ENCODE measurements at places on chromosomes 5 and 9. TPM values are rescaled to one million over a fixed set of nuclear protein-coding genes. Genes with fewer than 3 reads are reported as not detected.
A peak's percentile ranks its signal among the peaks of the same experiment; 100 is the strongest.

GBGT1 gene
- total RNA-seq = 10.8 TPM

IFNB1 gene
- not detected for total RNA-seq

IL13 gene
- total RNA-seq = not detected

ZNF366 gene
- total RNA-seq = 9.1 TPM

RGS7BP gene
- total RNA-seq = 2.0 TPM

MIER3 gene
- total RNA-seq = 12.6 TPM

C9orf57 gene
- not detected for total RNA-seq

EIF4EBP3 gene
- total RNA-seq = 11.5 TPM

ABITRAM gene
- 7.4 TPM for total RNA-seq

CCDC152 gene
- total RNA-seq = 2.7 TPM

LTC4S gene
- total RNA-seq = 13.9 TPM

CDX1 gene
- total RNA-seq = not detected

DRD1 gene
- 0.15 TPM for total RNA-seq

PAEP gene
- not detected for total RNA-seq

GRCh38 chr9:89679016-89679415, 74.2 kb downstream of the GADD45G start:
- no peak for DNase-seq

- DNase-seq = no peak
Observed at GRCh38 chr5:18379189-18379588, 744.9 kb downstream of the TAF11L14 start.

GRCh38 chr9:115208501-115208900, 90.5 kb upstream of the TNC start:
- DNase-seq = no peak

GRCh38 chr5:94545870-94546625, 72.4 kb downstream of the KIAA0825 start:
- DNase-seq = no peak

GRCh38 chr9:115116421-115117284, 1.3 kb downstream of the TNC start:
- no peak for DNase-seq

DNA sequence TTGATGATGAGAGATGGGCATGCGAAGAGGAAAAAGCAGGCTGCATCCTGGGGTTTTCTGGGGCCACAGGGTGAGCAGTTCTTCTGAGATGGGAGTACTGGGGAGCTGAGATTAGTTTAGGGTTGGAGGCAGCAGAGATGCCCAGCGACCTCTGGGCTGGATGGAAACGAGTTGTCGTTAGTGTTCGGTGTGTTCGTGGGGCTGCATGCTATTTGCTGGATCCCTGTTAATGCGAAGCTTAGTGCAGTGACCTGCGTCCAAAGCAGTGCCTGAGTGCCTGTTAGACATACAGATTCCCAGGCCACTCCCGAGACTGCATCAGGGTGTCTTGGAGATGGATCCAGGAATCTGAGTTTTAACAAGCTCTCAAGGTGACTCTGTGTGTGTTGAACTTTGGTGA, 201.3 kb downstream of the CACNA1B start:
- DNase-seq = no peak

- no peak for DNase-seq
Observed at GRCh38 chr5:32767948-32768467, 56.9 kb downstream of the NPR3 start.

GRCh38 chr9:114539701-114540380, 34.6 kb upstream of the WHRN start:
- no peak for DNase-seq

- DNase-seq = no peak
Observed at GRCh38 chr9:123081824-123082223, 48.4 kb downstream of the GPR21 start.

GRCh38 chr5:56405116-56405908, 172.2 kb upstream of the ANKRD55 start:
- no peak for DNase-seq

GRCh38 chr5:10584714-10585517, 21.0 kb downstream of the ANKRD33B start:
- DNase-seq = no peak

GRCh38 chr5:34858790-34859189, 19.8 kb downstream of the TTC23L start:
- no peak for DNase-seq

GRCh38 chr9:87267251-87268070, 230.2 kb upstream of the DAPK1 start:
- DNase-seq = peak; percentile 54

DNA sequence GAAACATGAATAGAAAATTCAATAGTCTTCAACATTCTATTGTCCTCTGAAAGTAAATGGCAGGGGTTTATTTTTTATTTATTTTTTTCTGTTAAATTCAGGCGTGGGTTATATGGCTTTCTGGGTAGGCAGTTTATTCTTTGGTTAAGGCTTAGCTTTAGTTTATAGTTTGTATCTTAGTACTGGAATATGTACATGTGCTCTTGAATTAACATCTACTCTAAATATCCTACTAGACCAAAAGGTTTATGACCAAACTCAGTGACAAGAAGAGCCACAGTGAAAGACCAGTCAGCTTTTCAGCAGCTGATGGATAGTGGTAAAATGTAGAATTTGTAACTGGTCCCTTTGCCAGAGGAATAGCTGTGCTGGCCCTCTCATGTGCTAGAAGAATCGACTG, 62.0 kb upstream of the DAB2 start:
- no peak for DNase-seq

DNA sequence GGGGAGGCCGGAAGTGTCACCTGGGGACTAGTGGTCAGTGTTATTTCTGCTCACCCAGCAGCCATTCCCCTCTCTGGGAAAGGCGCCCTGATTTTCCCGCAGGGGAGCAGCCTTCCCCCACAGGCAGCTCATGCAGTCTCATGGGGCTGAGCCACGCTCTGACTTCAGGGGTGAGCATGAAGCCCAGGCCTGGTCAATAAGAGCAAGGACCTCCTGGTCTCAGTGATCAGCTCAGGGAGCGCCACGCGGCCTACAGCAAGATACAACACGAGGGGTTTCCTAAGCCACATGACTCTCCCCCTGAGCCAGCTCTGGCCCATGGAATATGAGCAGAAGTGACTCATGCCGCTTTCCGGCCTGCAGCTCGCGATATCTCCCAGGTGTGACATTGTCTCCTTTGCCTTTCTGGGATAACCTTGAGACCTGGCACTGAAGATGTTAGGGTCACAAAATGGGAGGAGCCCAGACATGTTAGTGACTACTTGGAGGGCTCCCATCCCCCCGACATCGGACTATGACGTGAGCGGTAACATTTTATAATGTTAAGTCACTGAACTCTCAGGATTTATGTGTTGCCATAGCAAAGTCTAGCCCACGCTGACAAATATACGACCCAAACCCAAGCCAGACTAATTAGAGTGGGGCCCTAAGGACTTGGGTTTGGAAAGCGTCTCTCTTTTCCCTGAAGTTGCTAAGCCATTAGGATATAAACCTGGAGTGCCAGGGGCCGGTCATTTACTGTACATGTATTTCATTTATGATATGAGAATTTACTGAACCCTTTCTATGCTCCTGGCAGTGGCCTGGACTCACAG, 46.5 kb upstream of the GFPT2 start:
- no peak for DNase-seq

DNA sequence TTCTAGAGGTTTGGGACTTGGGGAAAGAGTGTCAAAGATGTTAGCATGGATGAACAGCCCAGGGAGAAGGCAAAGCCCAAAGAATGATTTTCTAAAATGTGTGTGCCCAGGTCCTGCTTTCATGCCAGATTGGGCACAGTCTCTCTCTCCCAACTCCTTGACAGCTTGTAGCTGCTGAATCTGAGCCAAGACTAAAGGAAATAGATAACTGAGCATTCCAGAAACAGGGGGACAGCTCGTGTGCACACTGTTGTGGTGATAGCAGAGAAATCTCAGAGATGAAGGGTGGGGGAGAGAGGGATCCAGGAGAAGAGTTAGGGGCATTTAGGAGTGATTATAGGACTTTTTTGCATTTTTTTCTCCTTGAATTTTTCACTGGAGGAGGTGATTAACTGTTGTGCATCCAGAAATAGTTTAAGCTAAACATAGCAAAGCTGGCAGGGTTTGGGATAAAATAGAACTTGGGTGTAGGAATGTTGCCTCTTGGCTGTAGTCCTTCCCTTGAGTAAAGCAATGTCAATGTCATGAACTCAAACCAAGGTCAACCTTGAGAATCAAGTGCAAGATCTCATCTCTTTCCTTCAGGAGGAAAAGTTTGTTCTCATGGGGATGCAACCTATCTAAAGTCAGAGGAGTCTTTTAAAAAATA, 245.9 kb downstream of the SH3GL2 start:
- DNase-seq = no peak

- no peak for DNase-seq
Observed at GRCh38 chr9:70385426-70385825, 29.0 kb downstream of the KLF9 start.

GRCh38 chr9:72816666-72817065, 136.2 kb downstream of the ALDH1A1 start:
- no peak for DNase-seq

DNA sequence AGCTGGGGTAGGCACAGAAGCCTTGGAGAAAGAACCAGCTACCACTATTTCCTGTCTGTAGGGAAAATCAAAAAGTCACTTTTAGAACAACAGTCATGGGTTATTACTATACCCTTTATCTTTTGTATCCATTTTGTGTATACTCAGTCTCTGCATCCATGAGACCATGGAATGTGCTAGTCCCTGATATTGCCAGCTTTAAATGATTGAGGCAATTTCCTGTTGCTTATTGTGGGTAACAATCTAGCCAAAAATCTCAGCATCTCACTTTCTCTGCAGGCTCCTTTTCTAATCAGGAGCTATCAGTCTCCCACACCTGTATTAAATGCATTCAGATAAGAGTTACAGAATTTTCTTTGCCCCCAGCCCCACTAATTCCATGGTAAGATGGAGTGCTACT, 968 bp upstream of the KDM3B start:
- DNase-seq = no peak

DNA sequence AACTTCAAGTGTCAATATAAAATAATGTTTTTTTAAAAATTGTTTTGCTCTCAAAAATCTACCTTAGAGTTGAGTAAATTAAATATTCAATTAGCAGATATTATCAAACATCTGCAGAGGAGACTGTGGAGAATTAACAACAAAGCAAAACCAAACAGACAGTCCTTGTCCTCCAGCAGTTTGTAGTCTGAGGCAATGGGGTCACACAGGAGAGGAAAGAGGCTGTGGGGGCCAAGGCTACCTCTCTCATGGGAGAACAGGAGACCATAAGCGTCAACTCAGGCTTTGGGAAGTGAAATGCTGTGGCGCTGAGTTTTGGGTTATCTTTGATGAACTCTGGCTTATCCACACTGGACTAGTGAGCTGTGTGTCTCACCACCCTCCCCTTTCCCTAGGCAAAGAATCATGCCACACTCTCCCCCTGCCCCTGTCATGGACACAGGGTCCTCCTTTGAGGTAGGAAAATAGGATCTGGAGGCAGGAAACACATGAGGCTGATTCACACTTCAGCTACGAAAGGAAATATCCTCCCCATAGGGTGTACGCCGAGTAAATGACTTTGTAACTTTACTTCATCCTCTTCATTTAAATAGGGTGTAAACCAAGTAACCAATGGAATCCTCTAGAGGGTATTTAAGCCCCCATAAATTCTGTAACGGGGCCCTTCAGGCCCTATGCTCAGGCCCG, 152.7 kb downstream of the FSTL4 start:
- DNase-seq = no peak

GRCh38 chr5:173321886-173322285, 6.3 kb downstream of the STC2 start:
- DNase-seq = no peak

GRCh38 chr9:76115396-76115795, 224.9 kb downstream of the PCSK5 start:
- no peak for DNase-seq

- peak; percentile 71 for DNase-seq
Observed at GRCh38 chr9:91164724-91165520, 196.8 kb downstream of the AUH start.

DNA sequence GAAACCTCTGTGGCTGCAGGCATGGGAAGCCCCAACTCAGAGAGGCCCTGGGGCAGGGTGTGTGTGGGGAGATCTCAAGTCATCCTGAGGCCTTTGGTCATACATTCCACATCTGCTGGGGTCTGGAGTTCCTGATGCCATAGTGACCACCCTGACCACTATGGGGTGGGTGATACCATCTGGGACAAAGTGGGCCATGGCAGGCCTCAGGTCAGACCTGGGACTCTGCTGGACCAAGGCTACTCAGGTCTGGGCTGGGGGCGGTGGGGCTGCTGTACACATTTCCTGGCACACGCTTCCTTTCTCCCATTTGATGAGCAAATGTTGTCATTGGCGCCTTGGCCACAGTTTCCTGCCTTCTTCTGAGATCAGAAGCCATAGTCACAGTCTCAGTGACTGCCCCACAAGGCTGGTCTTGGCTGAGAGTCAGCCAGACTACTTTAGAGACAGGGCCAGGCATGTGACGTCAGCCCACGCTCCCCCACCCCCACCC, 15.1 kb upstream of the ACSL6 start:
- DNase-seq = no peak

DNA sequence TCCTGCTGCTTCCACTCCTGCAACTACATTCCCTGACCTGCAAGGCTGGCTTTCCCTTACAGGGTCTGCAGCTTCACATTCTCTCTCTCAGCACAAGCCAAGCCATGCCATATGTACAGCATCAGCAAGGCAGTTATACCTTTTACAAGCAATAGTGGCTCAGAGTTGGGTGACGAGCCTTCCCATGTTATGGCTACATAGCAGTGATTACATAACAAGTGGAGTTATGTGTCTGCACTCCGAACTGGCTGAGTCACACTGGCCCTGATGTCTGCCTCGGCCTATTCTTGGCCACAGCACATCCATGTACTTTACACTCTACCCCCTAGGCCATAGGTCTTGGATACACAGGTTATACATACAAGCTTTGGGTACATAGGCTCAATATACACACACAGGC, 52.0 kb upstream of the SNCAIP start:
- no peak for DNase-seq

DNA sequence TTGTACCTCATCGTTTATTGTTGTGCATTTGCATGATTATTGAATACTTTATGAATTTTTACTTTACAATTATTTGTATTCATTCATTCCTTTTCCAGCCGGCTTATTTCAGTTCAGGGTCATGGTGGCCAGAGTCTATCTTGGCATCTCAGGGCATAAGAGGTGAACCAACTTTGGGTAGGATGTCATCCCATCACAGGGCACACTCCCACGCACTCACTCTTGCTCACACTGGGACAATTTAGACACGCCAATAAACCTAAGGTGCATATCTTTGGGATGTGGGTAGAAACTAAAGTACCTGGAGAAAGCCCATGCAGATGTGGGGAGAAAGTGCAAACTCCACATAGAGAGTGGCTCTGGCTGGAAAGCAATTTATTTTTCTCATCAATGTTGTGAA, 158.1 kb upstream of the MAST4 start:
- DNase-seq = no peak

Measured in left cardiac atrium (tissue), 4 donors.